Activated CD8-positive, alpha-beta memory T cell treated with anti-CD3 and anti-CD28 coated beads for 4 hours (primary cell): ENCODE measurements at places on chromosomes 11 and 22.
A peak's percentile ranks its signal among the peaks of the same experiment; 100 is the strongest.

- DNase-seq = no peak
Observed at GRCh38 chr11:94771390-94771789, 3.2 kb downstream of the AMOTL1 start.

DNA sequence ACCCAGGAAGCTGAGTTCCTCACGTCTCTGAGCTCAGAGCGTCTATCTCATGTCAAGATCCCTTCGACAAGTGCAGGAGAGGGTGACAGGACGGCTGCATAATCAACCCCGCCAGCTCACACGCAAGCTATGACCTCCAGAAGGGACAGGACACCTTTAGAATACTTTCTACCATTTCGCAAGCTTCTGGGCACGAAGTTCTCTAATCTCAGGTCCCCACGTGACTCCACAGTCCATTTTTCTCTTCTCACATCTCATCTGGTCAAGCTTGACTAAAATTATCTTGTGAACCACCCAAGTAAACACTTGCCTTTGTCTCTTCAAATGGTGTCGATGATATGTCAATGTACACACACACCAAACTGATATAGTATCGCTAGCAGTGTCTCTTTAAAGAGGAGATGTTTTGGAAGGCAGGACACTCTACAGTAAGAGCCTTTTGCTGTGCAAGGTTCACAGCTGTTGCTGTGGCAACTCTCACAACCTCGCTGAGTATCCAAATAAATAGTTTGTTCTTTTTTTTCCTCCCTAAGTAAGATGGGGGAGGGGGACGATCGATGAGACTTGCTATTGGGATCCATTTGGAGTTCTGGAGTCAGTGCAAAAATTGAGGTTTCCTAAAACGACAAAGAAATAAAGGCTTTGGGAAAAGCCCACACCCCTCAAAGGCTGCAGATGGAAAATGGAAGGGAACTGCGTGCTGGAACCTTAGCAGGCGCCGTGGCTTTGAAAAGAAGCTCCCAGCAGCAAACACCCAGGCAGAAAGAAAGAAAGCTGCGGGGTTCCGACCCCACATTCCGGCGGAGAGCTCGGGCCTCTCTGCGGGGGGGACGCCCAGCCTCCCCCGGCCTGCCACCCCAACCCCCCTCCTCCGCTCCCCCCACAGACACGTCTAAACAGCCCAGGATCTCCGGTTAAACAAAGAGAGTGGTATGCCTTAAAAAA lies 215.4 kb upstream of the UBASH3B start:
- no peak for DNase-seq

DNA sequence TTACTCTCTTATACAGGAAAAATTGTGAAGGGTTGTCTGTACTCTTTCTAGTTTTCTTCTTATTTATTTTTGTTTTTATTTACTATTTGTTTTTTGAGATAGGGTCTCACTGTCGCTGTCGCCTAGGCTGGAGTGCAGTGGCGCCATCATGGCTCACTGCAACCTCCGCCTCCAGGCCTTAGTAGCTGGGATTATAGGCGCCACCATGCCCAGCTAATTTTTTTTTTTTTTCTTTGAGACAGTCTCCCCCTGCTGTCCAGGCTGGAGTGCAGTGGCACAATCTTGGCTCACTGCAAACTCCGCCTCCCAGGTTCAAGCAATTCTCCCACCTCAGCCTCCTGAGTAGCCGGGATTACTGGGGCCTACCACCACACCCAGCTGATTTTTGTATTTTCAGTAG lies 18.4 kb downstream of the CUL5 start:
- DNase-seq = no peak

DNA sequence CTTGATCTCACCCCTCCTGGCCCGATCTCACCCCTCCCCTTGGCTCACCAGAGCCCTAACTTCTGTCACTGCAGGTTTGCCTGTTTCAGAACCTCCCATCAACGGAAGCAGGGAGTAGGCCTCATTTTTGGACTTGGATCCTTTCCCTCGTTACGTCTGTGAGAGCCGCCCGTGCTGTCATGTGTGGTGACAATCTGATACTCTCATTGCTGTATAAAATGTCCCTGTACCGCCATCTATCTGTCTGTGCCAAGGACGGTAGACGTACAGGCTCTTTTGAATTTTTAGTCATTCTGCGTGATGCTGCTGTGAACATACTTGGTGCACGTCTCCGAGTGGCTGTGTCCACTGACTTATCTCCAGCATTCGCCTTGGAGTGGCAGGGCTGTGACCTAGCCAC lies 1163.1 kb downstream of the BRD1 start:
- DNase-seq = no peak

- DNase-seq = no peak
Observed at GRCh38 chr22:48092866-48093265, 1330.4 kb downstream of the TBC1D22A start.

DNA sequence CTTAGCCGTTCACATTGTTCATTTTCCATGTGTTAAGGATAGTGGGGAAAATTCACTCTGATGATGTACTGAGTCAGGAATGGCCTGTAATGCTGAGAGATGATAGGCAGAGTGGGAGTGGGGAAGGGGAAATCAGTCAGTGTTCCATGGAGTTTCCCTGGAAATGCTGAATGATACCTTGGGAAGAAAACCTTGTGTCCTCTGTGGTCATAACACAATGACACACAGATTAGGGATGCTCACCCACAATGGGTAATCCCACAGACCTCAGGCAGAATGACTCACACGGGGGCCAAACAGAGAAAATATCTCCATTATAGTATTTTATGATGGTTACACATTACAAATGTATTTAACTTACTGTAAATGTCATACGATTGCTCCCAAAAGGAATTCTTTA lies 118.0 kb downstream of the SNX19 start:
- DNase-seq = no peak

GRCh38 chr22:39514373-39514973 lies 5.9 kb upstream of the ATF4 start:
- no peak for DNase-seq

GRCh38 chr11:65151331-65151899 lies 17.1 kb upstream of the SYVN1 start:
- no peak for DNase-seq

DNA sequence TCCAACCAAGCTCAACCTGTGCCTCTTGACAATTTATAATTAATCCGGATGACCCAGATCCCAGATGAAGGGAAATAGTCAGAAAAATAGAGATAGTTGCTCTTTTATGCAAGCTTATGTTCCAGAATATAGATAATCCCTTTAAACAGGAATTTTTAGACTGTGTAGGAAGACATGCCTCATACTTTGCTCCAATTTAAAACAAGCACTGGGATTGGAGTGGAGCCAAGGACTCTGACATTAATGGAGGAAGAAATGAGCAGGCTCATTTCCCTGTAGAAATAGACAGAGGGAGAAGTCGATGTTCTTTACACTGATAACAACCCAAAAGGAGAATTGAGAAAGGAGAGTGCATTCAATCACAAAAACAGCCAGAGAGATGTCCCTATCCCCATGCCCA lies 70.1 kb upstream of the LRRC55 start:
- no peak for DNase-seq

DNA sequence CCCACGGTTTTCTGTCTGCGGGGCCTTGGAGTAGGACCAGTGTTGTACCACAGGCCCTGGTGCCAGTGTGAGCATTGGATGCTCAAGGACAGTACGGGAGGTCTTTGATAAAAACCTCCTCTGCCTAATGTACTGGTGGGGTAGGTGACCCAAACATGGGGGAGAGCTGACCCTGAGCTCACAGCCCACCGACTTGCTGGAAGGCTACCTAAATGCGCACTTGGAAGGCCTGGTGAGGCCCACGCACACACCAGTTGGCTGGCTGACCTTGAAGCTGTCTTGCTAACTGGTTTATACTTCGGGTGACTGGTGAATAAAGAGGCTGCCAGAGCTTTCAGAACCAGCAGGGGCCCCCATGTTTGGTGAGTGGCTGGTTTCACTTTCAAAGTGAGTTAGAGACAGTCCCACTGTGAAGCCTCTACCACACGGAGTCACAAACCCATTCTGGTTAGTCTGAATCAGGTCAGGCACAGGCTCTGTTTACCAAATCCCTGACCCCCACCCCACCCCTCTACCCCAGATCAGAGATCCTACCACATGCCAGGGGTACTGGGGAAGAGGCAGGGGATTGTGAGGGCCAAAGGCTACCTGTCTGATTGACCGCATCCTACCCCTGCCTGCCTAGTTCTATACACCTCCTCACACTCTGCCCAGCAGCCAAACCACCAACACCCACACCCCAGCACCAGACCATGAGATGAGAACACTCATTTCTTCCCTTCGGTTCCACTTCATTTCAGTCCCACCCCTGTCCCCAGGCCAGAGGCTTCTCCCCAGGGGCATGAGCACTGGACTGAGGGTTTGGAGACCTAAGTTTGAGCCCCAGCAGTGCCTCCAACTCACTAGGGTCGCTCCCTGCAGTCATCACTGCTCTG lies 12.7 kb upstream of the IL2RB start:
- DNase-seq = peak; percentile 60

- DNase-seq = peak; percentile 72
Observed at GRCh38 chr22:30286813-30287647, 2.3 kb downstream of the CASTOR1 start.

DNA sequence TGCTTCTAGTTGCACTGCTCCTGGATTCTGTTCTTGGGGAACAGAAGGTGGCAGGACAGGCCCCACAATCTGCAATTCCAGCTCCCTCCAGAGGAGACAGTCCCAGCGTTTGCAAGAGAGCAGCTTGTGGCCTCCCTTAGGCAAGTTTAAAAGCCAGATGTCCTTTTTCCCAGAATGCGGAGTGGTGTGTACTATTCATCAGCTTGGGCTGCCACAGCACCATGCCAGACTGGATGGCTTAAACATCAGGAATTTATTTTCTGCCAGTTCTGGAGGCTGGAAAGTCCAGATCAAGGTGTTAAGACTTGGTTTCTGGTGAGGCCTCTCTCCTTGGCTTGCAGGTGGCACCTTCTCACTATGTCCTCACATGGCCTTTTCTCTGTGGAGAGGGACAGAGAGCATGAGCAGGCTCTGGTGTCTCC lies 11.7 kb downstream of the MIAT start:
- no peak for DNase-seq

DNA sequence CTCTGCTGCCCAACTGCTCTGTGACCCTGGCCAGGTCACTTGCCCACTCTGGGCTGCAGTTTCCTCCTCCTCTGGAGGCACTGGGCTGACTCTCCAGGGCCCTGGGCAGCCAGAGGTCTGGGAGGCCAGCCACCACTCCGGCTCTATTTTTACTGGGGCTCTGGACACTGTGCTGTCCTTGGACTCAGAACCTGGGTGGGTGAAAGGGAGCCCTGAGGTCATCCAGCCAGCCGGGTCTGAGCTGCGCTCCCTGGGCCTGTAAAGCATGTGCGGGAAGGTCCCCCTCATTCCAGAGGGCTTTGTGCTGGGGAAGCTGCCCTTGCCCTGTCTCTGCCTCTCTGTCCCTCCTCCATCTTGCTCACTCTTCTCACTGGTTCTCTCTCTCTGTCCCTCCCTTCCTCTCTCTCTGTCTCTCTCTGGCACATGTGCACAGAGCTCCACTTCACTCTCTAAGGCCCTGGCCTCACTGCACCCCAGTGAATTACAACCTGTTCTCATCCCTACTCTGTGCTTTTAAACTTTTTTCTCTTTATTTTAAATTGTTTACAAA lies 24.6 kb downstream of the MB start:
- DNase-seq = no peak

- DNase-seq = no peak
Observed at GRCh38 chr11:17954395-17955252, 58.2 kb downstream of the SERGEF start.

GRCh38 chr11:9626496-9627394 lies 37.1 kb upstream of the SWAP70 start:
- DNase-seq = no peak
